ENCODE measurements at places on chromosomes 5 and 9.

DNA sequence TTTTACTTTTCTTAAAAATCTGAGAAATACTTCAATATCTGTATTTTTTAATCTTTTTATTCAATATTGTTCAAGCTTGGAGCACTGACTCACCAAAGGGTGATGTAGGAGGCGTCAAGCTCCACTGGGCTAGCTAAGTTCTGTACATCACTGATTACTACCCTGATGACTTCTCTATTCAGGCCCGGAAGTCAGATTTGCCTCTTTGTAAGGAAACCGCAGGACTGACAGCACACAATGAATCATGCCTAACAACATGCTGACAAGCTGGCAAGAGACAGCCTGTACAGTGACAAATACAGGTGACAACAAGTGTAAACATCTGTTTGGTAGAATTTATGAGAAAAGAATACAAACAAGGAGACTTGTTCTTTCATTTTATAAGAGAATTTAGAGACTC is 627.9 kb upstream of the RORB start:
- peak; percentile 34 for DNase-seq

DNA sequence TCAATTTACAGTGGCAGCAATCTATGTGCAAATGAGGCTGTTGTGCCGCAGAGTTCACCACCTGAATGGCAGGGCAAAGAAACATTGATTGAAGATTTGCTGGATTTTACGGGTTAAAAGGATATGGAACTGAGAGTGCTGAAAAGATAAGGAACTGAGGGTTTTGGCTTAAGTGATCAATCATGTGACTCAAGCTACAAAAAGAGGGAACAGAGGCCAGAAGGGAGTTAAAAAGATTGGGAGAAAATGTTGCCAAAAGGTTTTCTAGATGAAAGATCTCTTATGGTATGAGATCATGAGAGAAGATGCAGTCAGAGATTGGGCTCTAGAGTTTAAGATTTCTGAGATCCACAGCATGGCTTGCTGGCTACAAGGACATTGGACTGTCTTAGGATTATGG is 7.9 kb upstream of the RIMOC1 start:
- no peak for DNase-seq

DNA sequence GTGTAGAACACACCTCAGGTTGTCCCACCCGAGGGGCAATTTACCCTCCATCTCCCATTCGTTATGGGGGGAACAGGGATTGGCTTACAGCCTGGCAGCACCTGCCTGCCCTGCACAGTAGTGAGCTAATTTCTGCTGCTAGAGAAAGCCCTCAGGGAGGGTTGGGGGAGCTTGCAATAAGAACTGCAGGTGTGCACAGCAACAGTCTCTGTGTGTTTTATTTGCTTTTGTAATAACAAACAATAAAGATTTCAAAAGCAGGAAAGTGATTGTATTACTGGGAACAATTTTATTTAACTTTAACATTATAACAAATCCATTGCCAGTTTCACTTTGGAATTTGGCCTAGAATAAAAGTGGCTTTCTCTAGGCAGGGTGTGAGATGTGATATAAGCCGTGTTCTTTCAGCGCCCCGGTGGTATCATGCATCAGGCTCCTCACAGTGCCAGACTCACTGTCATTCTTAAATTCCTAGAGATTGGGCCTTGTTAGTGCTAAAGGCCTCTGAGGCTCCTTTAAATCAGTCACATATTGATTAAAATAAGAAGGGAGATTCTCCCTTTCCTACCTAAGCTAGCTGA is 81.1 kb downstream of the RMI1 start:
- no peak for DNase-seq

DNA sequence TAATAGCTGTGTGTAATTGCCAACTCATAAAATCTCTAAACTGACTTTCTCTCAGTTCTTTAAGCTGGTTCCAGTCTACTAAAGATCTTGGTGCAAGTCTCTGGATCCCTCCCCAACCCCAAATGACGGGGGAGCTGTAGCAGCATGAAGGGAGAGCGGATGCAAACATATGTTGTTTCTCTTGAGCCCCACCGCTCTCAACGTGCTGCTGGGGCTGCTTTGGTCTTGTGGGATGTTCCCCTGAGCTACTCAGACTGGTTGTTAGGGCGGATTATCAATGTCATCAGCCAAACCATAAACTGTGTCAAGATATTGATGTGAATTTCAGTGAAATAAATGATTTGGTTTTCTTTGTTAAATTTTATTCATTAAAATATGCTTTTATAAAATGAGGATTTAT is 40.9 kb upstream of the APC start:
- no peak for DNase-seq

DNA sequence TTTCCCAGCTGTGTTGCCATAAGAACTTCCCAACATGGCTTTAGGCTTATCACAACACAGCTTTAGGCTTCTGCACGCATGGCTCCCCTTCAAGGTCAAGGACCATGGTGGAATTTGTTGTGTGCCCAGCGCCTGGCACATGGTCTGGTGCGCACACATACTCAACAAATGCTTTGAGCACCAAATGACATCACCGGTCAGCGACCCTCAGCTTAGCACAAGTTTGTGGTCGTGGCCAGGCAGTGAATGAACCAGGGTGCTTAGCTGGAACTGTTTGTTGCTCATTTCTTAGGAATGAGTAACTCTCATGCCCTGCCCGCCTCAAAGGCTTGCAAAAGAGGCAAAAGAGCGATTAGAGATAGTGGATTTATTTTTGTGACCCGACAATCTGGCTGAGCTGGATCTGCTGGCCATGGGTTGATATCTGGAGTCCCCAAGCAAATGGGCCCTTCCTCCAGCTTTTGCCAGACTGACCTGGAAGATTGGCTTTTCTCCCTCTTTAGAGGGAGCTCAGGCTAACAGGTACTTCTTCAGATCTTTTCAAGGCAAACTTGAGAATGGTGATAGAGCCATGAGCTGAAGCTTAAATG is 58.9 kb downstream of the DAP start:
- no peak for DNase-seq

DNA sequence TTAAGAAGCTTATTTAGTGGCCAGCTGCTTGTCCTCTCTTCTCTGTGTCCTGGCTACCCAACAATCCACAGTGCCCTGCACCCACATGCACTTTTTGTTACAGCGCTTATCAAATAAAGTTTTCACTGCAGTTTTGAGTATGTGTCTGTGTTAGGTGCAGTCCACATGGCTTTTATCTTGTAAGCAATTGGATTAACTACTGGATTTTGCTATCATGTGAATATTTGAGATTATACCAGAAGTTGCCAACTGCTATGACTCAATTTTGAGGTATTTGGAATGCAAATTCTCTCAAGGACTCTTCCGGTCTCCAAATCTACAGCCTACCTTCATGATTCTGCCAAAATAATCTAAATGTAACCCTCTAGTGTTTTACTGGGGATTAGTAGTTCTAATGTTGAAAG is 690.2 kb downstream of the NR2F1-AS1 start:
- no peak for DNase-seq

DNA sequence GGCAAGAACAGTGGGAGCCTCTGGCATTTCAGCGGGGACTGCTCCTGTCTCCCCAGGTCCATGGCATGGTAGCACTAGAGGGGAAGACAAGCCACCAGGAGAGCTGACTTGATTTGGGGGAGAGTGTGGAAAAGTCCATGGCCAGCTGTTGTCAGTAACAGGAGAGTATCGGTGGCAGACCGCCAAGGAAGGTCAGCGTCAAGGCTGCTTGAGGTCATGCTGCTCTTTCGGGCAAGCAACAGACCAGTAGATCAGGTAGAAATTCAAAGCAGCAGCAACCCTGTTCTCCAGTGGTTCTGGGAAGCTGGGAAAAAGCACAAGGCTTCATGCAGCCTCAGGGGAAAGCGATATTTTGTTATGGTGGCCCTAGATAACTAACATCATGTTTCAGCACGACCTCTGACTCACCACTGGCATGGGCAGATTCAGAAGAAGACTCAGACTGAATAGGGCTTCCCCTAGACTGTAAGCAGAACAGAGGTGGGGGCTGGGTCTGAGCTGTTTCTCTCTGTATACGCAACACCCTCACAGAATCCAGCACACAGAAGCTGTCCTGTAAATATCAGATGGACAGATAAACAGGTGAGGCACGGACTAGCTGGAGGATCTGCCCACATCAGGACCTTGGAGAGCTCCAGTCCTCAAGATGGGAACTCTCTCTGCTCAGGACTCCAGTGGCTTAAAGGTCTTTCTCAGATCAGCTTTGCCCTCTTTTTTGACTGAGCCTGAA is 35.2 kb upstream of the PLEKHG4B start:
- no peak for DNase-seq

DNA sequence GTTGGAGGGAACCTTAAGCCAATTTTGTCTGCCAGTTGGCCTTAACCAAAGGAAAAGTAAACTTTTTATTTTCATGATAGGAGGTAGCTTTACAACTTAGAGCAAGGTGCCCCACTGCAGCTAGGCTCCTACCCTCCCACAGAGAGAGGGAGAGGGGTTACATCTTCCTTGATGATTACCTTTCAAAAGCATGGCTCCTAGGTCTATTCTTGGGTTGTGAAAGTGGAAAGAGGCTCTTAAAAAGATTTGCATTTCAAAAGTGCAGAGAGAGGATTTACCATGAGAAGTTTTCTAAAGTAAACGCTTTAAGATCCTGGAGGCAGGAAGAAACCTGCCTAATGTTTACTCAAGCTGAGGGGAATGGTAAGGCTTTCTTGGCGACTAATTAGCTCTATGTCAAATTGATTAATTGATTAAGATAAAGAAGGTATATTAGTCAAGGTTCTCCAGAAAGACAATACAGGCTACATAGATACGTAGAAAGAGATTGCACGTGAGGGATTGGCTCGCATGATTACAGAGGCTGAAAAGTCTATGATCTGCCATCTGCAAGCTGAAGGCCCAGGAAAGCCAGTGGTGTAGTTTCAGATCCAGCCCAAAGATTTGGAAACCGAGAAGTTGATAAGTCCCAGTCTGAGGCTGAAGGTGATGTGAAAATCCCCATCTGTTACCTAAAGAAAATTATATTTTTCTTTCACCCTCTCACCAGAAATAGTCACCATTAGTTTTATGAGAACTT is 333.8 kb upstream of the CTNND2 start:
- no peak for DNase-seq

- no peak for DNase-seq
Measured at GRCh38 chr5:143222287-143223231, 180.9 kb downstream of the NR3C1 start.

GRCh38 chr9:90775657-90776056 is 26.0 kb upstream of the SYK start:
- DNase-seq: no peak

- no peak for DNase-seq
Measured at GRCh38 chr5:41683181-41683580, 172.8 kb upstream of the PLCXD3 start.

- no peak for DNase-seq
Measured at GRCh38 chr5:111261610-111262009, 37.4 kb downstream of the CAMK4 start.

DNA sequence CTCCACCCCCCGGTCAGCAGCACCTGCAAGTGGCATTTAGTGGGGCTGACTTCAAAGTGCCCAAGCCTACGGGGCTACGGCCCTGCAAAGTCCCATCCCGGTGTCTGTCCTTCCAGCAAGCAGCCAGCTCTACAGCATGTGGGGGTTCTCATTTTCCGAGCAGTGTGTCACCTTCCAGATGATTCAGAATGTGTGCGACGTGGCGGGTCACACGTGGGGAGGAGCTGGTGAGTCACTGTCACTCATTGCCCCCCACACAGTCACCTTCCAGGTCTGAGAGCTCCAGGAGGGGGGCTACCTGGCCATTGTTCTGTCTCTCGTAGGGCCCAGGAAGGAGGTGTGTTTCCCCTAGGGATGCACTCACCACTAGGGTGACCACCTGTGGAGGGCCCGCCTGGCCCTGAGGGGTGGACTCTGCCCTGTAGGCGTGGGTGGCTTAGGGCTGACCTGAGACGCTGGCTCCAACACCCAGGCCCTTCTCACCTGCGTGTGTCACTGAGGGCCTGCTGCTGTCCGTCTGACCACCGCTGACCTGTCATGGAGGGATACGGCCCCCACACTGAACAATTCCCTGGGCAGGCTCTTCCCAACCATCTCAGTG is 70.2 kb downstream of the SEMA4D start:
- DNase-seq: no peak

DNA sequence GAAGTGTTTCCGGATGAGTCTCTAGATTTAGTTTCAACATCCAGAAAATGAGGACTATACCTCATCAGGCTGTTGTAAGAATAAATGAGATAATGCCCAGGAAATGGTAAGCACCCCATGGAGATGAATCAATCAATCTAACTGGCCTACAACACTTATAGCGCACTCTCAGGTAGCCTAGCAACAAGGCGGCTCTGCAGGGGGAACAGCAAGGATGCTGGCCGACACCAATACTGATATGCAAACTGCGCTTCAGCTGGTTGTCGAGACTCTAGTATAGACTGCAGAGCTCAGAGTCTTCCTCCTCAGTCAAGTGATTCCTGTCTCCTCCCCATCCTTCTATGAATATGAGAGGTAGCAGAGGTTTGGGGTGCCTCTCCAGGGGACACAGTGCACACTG is 218.8 kb upstream of the WWC1 start:
- no peak for DNase-seq

DNA sequence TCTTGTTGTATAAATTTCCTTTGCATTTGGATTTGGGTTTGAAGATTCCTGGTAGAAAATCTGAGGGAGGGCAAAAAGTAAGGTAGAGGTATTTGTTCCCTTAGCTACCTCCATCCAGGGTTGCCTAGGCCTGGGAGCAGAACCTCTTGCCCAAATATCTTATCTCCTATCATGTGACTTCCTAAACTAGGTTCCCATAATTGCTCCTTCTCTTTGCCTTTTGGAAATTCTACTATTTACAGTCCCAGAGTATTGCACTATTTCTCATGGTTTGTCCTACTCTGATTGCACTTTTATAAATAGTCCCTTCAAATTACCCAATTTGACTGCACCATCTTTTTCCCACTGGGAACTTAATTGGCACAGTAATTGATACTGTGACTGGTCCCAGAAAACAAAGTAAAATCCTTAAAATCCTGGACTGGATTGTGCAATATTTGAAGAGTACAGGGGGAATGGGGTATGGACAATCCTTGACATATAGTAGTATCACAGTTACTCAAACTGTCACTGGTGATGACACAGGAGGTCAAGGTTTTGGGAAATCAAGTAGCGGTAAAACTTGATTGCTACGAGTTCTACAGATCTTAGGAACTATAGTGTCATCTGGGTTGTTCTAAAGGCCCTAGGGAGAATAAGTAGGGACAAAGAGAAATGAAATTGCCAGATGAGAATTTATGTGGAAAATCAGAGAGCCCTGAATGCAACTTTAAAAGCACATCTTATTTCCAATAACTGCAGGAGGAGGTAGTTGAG is 31.5 kb upstream of the TMED7 start:
- DNase-seq: no peak

DNA sequence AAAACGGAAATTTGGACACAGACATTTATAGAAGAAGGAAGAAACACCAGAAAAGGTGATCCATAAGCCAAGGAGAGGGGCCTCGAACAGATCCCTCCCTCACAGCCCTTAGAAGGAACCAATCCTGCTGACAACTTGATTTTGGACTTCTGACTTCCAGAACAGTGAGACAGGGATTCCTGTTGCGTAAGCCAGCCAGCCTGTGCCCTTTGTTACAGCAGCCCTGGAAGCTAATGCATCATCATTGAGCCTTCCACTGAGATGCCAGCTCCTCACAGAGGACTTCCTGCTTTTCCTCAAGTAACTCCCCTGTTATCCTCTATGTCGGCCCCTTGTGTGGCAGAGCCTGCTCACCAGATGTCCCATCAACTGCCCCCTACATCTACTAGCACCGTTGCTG is 94.1 kb downstream of the JMY start:
- DNase-seq: no peak

- no peak for DNase-seq
Measured at GRCh38 chr9:134720796-134721195, 79.2 kb downstream of the COL5A1 start.

GRCh38 chr9:124297551-124297901 is 39.8 kb downstream of the NEK6 start:
- DNase-seq: no peak
